DMS53 (cell line): ENCODE measurements at places on chromosomes 2 and 18.

GRCh38 chr2:211251016-211251415, 694.6 kb downstream of the CPS1 start:
- no peak for DNase-seq

GRCh38 chr2:240991378-240992263, 6.8 kb upstream of the SNED1 start:
- peak; percentile 99 for DNase-seq

DNA sequence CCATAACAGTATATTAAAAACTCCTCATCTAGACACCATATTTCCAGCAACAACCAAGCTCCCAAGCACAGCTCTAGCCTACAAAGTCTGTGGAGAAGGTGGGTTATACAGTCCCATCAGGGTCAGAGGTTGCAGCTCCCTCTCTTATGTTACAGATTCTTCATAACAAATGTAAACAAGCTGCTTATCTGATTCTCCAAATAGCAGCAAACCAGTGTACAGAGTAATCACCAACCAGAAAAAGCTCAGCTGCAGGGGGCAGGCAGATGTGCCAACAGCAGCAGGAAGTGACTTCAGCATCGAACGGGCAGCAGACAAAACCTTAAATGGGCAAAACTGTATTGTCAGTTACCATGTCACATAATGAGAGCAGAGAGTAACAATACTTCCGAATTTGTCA, 52.9 kb upstream of the NABP1 start:
- DNase-seq, result peak; percentile 56

DNA sequence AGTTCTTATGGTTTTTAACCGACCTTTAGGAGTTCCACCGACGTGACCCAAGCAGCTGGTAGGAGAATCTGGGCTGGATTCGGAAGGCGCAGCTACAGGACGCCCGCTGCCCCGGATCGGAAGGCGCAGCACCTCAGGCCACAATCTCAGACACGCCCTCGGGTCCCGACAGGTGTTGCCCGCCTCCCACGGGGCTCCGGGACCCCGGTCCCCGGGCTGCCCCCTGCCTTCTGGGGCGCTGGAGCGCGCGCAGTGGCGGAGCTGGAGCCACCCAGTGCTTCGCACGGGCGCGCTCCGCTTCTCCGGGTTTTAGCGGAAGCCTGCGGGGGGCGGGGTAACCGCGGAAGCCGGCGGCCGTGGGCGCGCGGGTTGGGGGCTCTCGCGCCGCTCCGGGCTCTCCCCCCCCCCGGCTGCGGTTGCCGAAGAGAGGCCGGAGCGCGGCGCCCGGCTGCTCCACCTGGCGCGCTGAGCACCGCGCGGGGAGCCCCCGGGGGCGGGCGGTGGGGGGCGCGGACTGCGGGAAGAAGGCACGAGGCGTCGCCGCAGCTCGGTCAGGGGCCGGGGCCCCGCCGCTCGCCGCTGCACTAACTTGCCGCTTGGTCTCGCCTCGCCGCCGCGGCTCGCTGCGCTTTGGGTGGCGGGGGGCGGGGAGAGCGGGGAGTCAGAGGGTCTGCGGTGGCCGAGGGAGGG, 718.8 kb downstream of the DPP10 start:
- peak; percentile 95 for DNase-seq

GRCh38 chr18:77012806-77013541, 119.6 kb downstream of the MBP start:
- DNase-seq, result no peak

DNA sequence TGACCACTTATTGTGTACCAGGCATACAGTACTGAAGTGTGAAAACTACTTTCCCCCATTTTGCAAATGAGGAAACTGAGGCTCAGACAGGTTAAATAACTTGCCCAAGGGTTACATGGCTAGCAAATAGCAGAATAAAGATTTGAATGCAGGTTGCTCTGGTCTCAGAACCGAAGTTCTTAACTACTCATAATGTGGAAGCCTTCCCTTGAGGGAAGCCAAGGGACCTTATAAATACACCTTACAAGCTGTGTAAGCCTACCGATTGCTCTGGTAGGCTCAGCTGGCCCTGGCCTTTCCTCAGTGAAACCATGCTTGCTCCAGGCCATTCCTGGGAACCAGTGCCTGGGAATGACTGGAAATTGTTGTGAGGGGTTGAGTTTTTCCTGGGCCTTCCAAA, 114.6 kb upstream of the CDCA7 start:
- no peak for DNase-seq

DNA sequence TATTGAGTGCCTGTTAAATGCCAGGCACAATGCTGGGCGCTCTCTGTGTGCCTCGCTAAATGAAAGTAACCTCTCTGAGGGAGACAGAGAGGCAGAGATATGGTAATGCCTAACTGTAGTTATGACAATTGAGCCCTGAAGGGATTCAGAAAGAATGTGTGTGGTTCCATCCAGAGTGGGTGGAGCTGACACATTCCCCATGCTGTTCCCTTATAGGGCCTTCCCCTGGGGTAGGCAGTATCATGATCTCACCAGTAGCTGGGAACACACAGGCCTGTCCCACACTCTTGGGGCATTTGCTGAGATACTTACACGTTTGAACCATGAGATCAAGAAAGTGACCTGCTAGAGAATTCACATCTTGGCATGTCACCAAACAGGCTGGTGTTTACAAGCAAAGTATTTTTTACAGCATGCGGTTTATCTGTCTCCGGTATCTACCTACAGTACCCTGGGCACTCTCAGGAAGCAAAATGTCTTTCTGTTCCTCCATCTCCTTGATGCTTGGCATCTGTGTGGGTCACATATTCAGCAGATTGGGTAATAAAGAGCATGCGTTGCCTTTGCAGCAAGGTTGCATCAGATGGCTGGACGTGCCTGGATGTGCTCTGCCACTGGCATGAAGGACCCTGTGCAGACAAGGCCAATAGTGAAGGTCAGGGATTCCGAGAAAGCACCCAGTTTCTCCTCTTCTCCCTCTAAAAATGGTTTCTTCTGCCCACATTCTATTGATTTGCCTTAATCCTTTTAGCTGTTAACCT, 9.4 kb downstream of the CTIF start:
- DNase-seq, result no peak

- no peak for DNase-seq
Observed at GRCh38 chr2:138767101-138767500, 13.1 kb downstream of the NXPH2 start.

- no peak for DNase-seq
Observed at GRCh38 chr2:241952816-241953215, 83.3 kb downstream of the RTP5 start.

DNA sequence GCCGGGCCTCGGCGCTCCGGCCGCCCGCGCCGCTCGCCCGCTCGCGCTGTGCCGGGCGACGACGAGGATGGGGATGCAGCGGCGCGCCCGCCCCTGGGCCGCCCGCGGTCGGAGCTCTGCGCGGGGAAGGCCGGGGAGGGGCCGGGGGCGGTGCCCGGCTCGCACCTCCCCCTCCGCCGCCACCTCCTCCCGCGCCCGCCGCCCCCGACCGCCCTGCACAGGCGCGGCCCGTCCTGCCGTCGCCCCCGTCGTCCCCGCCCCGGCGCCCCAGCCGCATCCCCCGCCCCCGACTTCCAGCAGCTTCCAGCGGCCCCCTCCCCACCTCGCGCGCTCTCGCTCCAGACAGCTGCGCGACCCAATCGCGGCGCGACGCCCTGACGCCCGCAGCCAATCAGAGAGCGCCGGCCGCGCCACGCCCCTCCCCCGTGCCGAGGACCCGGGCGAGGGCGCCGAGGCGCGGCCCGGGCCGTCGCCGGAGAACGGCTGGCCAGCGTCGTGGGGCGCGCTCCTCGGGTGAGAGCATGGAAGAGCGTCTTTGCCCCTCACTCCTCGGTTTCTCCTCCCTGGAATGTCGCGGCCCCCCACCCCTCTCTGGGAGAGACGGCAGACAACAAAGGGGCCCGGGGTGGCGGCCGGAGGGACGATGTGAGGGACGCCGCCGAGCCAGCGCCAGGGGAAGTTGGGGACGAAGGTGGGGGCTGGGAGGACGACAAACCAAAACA, at the start of gene MBOAT2:
Gene MBOAT2 (minus strand): TSS at position 69 of the 722 bp plus-strand sequence. CDS start 70 bp downstream, outside the sequence.
- peak; percentile 90 for DNase-seq

DNA sequence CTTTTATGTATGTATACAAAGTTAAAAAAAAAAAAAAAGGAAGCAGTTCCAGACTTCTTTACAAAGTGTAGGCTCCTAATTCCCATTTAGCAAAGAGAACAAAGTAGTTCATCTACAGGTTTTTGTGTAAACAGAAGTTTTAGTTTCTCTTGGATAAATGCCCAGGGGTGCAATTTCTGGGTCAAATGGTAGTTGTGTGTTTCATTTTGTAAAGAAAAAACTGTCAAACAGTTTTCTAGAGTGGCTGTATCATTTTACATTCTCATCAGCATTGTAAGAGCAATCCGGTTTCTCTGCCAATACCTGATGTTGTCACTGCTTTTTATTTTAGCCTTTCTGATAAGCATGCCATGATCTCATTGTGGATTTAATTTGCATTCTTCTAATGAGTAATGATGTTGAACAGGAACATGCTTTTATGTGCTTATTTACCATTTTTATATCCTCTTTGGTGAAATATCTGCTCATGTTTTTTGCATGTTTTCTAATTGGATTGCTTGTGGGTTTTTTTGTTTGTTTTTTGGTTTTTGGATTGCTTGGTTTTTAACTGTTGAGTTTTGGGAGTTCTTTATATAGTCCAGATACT, 16.6 kb upstream of the PSME4 start:
- DNase-seq, result peak; percentile 83

DNA sequence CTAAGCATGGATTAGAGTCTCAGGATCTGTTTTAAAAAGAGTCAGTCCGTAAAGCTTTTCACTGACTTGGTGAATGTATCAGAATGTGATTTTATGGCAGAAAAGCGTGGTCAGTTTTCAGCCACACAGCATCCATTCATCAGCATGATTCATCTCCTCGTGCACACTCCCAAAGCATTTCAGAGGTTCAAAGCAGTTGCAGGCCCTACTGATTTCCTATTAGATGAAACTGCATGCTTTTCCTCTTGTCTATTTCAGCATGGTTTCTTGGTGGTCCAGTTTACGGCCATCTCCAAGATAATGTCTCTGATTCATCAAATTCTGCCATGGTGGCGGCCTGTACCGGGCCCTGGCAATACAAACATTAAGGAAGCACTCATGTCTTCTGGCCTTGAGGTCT, 4.8 kb upstream of the PARD6G start:
- no peak for DNase-seq

GRCh38 chr2:23401427-23402204, 16.6 kb downstream of the KLHL29 start:
- DNase-seq, result peak; percentile 16

GRCh38 chr2:168790226-168790902, 12.1 kb upstream of the NOSTRIN start:
- DNase-seq, result no peak

- DNase-seq, result no peak
Observed at GRCh38 chr2:46098621-46099062, 198.6 kb upstream of the EPAS1 start.

- peak; percentile 66 for DNase-seq
Observed at GRCh38 chr18:47175283-47175897, 774 bp downstream of the IER3IP1 start.

DNA sequence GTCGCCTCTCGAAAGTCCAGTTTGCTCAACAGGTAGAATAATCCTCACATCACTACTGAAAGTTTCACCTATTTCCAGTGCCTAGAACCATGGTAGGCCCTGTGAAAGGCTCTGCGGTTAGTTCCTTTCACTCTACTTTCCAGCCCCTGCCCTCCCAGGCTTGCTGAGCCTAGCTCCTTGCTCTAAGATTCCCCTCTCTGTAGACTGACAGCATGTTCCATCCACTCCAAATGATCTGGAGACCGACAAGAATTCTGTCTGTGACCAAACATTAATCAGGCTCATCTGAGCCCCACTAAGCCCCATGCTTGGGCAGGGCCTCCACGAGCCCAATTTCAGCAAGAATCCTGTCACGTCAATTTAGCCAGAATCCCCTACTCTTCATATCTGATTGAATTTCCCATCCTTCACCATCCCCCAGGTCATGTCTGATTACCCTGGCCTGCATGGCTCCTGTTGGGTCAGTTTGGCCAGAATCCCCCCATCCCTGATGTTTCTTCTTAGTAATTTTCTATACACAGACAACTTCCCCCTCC, 307.0 kb downstream of the ALK start:
- DNase-seq, result no peak

GRCh38 chr2:157107877-157108276, 149.6 kb upstream of the GALNT5 start:
- peak; percentile 95 for DNase-seq

DNA sequence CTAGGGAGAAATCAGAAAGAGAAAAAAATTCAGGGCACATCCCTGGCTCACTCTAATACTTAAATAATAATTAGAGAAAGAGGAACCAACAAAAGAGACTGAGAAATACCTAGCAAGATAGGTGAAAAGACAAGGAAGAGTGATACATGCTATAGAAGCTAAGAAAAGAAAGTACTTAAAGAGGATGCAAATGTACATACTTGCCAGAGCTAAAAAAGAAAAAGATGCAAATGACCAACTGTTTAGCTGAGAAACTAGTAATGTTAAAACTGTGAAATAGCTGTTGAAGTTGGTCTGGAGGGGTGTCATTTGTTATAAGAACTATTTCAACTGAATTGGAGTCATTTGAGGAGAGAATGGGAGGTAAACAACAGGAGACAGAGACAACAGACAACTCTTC, 412.2 kb downstream of the SPAG16 start:
- DNase-seq, result no peak

- DNase-seq, result peak; percentile 56
Observed at GRCh38 chr2:121205321-121205942, 79.6 kb downstream of the TFCP2L1 start.

DNA sequence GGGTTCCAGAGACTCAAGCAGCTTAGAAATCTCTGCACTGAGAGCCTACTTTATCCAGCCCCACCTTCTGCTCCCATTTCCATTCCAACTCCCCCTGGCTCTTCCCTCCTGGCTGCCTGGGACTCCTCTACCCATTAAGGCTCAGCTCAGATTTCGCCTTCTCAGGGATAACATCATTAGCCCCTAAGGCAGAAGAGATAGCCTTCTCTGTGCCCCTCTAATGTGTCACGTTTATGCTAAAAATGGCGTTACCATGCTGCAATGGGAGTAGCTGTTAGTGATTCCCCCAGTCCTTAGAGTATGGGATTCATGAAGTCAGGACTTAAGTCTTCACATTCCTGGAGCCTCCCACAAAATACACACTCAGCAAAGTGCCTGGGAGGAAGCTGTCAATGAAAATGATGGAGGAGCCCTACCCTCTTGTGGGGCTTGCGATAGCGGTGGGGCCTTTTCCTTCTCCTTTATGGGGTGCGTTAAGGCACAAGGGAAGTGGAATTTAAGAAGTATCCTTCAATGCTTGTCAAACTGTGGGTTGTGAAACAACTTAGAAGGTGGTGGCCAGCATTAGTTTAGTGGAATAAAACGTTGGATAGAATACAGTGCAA, 144.7 kb upstream of the COPS8 start:
- DNase-seq, result no peak

GRCh38 chr2:177281400-177282180, 17.1 kb upstream of the NFE2L2 start:
- no peak for DNase-seq

GRCh38 chr18:42659187-42659586, 456.3 kb downstream of the RIT2 start:
- DNase-seq, result no peak
